ENCODE measurements at places on chromosomes 5 and 9. TPM values are rescaled to one million over a fixed set of nuclear protein-coding genes. Genes with fewer than 3 reads are reported as not detected.

- H3K36me3 ChIP-seq, result no peaks in the 10 kb centered on the region
- H3K4me3 ChIP-seq, result peak overlapping the region; percentile 69
- no peak for DNase-seq
- H3K27me3 ChIP-seq, result peaks cover 6% of the 10 kb centered on the region
- H3K27ac ChIP-seq, result peak overlapping the region; percentile 94
These were observed 1.9 kb downstream of the OSMR start for GRCh38 chr5:38847559-38848347.

DNA sequence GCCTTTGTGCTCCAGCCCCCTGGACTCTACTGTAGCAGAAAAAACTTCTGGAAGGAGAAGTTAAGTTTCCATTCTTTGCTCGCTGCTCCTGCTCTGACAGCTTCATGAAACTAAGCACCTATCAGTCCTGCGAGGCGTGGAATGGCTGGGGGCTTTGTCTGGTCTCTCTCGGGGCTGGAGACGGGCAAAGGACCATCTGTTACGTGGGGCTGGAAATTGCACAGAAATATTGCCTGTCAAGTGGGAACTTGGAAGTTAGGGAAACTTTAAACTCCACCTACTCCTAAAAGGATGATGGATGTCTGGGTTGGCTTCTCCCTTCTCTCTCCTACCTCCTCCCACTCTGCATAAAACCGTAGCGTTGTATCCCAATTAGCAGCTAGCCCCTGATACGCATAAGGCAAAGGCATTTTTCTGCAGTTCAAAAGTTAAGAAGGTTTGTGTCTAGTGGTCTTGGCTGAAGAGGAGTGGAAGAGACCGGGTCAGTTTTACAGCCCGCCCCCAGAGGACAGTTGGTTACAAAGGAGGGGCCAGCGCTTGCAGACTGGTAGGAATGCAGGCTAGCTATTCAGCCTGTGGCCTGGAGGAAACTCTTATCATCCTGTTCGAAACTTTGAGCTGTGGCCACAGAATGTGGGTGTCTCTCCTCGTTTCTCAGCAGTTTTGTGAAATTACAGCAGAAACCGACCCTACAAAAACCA is 1.3 kb downstream of the FBXL7 start:
- no peaks in the 10 kb centered on the region for H3K27me3 ChIP-seq
- peaks cover 6% of the 10 kb centered on the region for H3K4me1 ChIP-seq
- DNase-seq, result no peak
- H3K4me3 ChIP-seq, result peak overlapping the region; percentile 70
- H3K27ac ChIP-seq, result peak overlapping the region; percentile 82
- H3K36me3 ChIP-seq, result no peaks in the 10 kb centered on the region

DNA sequence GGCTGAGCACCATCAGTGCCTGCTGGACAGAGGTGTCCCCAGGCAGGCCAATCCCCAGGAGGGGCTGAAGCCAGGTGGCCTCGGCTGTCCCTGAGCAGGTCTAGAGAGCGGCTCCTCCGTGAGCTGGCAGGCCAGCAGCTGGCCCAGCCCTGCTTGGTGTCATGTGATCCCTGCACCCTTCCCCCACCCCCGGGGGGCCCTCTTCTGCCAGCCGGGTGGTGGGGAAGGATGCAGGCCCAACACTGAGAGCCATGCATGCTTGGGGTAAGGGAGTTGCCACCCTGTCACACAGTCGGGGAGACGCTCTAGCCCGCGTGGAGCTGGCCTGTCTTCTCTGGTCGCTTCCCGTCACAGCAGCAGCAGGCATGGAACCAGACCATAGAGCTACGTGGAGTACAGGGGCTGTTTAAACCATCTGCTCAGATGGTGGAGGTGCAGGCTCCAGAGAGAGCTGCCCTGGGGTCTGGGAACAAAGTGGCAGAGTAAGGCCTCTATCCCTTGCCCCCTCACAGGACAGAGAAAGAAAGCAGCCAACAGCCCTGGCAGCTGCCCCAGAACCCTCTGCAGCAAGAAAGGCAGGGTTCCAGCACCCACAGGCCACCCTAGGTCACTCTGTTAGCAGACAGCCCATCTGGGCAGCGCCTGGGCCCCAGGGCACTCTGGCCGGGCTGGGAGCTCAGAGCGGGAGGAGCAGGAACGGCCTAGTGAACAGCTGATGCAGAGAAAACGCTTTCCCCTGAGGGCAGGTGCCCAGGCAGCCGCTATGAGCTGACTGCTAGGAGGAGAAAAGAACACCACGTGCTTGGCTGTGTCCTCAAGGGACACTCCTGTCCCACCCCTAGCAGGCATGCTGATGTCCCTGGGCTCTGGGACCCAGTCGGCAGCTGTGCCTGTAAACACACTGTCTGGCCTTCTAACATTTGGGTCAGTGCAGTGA is 6.8 kb downstream of the RALGDS start:
- peaks cover 74% of the 10 kb centered on the region for H3K4me1 ChIP-seq
- peaks cover 29% of the 10 kb centered on the region for H3K36me3 ChIP-seq
- H3K27me3 ChIP-seq, result no peaks in the 10 kb centered on the region
- H3K4me3 ChIP-seq, result no peak overlapping the region

Gene DAP
- total RNA-seq, result 89.8 TPM

- H3K27ac ChIP-seq, result no peak overlapping the region
- H3K36me3 ChIP-seq, result no peaks in the 10 kb centered on the region
- H3K4me1 ChIP-seq, result no peaks in the 10 kb centered on the region
- H3K27me3 ChIP-seq, result no peaks in the 10 kb centered on the region
These were observed 46.1 kb downstream of the VCAN start for GRCh38 chr5:83517688-83518085.

Gene ACTBL2
- not detected for total RNA-seq

DNA sequence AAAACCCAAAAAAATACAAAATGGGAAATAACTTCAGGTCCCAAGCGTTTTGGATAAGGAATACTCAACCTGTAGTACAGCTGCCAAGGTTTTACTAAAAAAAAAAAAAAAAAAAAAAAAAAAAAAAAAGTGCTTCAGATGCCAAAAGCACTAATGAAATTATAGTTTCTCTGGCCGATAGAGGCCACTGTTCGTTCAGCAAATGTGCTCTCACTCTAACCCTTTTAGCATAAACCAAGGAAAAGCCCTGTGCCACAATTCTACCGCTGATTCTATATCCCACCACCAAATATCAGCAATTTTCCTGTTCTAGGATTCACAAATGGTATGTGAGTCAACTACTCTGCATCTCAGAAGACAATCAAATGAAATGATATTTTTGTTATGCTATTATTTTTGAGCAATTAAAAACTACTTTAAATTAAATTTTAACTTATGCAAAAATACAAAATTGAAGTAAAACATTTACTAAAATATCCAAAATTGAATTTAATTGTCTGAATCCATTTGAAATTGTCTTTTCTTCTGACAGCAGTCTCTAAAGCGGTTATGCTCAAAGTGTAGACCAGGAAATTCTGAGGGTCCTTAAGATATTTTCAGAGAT is 79.8 kb downstream of the RICTOR start:
- no peak overlapping the region for H3K4me3 ChIP-seq
- no peak for DNase-seq
- peaks cover 7% of the 10 kb centered on the region for H3K36me3 ChIP-seq
- H3K4me1 ChIP-seq, result no peaks in the 10 kb centered on the region

DNA sequence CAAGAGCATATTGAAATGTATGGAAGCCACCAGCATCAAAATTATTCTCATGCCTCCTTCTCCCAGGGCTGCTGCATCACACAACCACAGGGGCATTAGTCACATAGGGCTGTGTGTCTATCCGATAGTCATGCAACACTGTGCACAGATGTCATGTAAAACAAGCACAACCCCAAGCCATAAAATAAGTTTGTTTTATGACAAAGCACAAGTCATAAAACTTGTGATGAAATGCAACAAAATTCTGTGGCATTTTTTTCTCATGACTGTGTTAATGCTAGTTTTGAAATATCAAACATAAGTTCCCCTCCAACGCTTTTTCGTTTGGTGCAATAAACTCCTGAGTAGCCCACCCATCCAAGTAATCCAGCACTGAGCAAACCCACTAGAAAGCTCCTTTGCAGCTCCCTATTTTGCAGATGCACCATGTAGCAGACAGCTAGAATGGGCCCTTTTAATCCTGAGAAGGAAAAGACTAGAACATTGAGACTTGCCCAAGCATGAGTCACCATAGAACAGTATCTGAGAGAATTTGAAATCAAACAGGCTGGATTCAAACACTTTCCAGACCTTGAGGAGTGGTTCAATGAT is 93.3 kb upstream of the ZNF366 start:
- DNase-seq, result no peak
- H3K27me3 ChIP-seq, result no peaks in the 10 kb centered on the region
- H3K36me3 ChIP-seq, result no peaks in the 10 kb centered on the region
- H3K4me3 ChIP-seq, result no peak overlapping the region
- H3K27ac ChIP-seq, result peak overlapping the region; percentile 60

- DNase-seq, result no peak
- H3K36me3 ChIP-seq, result no peaks in the 10 kb centered on the region
- H3K4me1 ChIP-seq, result no peaks in the 10 kb centered on the region
- no peaks in the 10 kb centered on the region for H3K27me3 ChIP-seq
- no peak overlapping the region for H3K27ac ChIP-seq
These were observed 230.0 kb upstream of the IRX1 start for GRCh38 chr5:3365501-3366215.

Gene BAAT
- not detected for total RNA-seq

DNA sequence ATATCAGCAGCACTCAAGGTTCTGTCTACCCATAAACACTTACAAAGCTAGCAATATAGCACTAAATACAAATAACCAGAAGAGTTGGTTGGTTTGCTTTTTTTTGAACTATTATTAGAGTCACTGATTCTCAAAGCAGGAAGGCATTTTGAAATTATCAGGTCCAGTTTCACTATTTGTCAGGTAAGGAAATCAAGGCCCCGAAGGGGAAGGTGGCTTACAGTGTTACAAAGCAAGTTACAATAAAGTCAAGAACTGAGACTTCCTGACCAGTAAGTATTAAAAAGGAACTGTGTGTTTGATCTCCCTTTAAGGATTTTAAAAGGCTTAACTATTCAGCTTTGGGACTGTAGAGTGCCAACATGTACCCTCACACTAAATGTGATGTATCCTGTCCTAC is 10.8 kb downstream of the C5orf15 start:
- H3K27ac ChIP-seq, result no peak overlapping the region
- no peak for DNase-seq
- peaks cover 3% of the 10 kb centered on the region for H3K4me1 ChIP-seq
- no peak overlapping the region for H3K4me3 ChIP-seq
- H3K27me3 ChIP-seq, result no peaks in the 10 kb centered on the region

DNA sequence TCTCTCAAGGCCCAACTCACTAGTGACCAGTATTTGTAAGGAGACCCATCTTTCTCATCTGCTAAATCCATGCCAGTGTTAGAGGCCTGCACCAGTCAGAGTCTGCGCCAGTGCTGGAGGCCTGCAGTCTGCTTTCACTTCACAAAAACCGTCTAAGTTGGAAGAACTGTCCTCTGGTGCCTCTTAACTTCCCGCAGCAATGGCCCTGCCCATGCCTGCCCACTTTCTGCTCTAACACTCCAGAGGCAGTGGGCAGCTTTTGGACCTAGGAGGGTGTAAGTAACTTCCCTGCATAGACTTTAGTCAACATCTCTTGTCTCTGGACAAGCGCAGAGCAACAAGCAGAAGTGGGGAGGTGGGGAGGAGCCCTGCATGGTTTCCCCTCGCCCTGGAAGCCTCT is 152.9 kb downstream of the AUH start:
- DNase-seq, result no peak
- H3K27ac ChIP-seq, result peak overlapping the region; percentile 73
- no peaks in the 10 kb centered on the region for H3K27me3 ChIP-seq

Gene CACFD1
- 34.3 TPM for total RNA-seq

GRCh38 chr5:124285071-124285470 is 461.4 kb downstream of the ZNF608 start:
- peaks cover 23% of the 10 kb centered on the region for H3K4me1 ChIP-seq
- DNase-seq, result no peak
- H3K4me3 ChIP-seq, result no peak overlapping the region
- H3K27me3 ChIP-seq, result no peaks in the 10 kb centered on the region
- H3K36me3 ChIP-seq, result no peaks in the 10 kb centered on the region
- H3K27ac ChIP-seq, result no peak overlapping the region

Gene FGF1
- total RNA-seq, result 0.97 TPM

DNA sequence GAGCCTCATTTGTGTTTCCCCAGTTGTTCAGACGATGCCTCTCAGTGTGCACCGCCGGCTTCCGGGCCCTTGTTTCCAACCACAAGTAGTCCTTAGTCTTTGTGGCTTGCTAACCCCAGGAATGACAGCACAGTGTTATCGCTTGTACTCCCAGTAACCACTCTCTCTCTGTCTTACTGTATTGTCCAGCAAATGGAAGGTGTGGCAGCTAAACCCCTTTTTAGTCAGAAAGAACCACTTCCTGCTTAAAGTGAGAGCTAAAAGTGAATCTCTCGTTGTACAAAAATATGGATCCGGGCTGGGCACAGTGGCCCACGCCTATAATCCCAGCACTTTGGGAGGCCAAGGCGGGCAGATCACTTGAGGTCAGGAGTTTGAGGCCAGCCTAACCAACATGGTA is 61.3 kb downstream of the ENC1 start:
- H3K4me1 ChIP-seq, result peaks cover 25% of the 10 kb centered on the region
- no peaks in the 10 kb centered on the region for H3K27me3 ChIP-seq
- no peak for DNase-seq
- no peaks in the 10 kb centered on the region for H3K36me3 ChIP-seq

Gene GCNT4
- 1.9 TPM for total RNA-seq

- peaks cover 45% of the 10 kb centered on the region for H3K4me1 ChIP-seq
- DNase-seq, result no peak
- H3K4me3 ChIP-seq, result no peak overlapping the region
- H3K27me3 ChIP-seq, result peaks cover 71% of the 10 kb centered on the region
- no peaks in the 10 kb centered on the region for H3K36me3 ChIP-seq
These were observed 2.2 kb downstream of the PRDM12 start for GRCh38 chr9:130666393-130667119.

Gene TAF11L10
- not detected for total RNA-seq

GRCh38 chr5:120540097-120540496 is 76.0 kb downstream of the PRR16 start:
- no peaks in the 10 kb centered on the region for H3K27me3 ChIP-seq
- DNase-seq, result no peak
- H3K4me3 ChIP-seq, result no peak overlapping the region

DNA sequence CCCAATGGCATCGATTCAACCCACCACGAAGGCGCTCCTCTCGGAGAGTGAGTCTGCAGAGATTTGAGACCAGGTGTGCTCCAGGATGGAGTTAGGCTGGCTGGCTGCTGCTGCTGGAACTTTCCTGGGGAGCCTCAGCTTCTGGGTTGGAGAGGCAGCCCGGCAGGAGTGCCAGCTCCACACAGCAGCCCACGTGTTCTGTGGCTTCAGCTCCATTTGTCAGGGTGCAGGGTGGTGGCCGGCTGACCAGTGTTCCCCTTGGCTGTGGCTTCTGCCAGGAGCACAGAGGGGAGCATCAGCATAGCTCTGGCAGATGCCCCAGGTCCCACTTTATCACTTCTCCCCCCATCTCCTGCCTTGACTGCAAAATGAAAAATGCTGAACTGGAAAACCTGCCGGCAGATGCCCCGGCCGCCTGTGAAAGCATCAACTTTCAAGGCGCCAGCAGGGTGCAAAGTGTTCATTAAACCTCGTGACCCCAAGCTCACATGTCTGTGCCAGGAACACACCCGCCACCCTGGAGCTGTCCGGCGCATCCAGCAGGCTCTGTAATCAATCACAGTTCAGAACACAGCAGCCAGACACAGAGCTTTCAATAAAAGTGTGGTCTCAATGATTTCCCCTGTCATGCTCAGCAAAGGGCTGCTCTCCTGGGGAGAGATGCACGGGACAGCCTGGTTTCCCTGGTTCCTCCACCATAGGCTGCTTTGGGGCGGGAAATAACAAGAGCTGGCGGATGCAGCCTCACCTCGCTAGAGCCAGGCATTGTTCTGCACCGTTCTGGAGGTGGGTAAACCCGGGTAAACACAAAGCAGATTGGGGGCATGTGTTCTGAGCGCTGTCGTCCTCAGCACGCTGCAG is 53.2 kb downstream of the TRIP13 start:
- H3K4me1 ChIP-seq, result peaks cover 27% of the 10 kb centered on the region
- no peaks in the 10 kb centered on the region for H3K36me3 ChIP-seq
- peaks cover 36% of the 10 kb centered on the region for H3K27me3 ChIP-seq

Measured in lower lobe of right lung (tissue), 2 donors.